ENCODE measurements at places on chromosomes 7 and 10.

GRCh38 chr10:33722067-33722466, 387.6 kb upstream of the NRP1 start:
- no peak for DNase-seq

DNA sequence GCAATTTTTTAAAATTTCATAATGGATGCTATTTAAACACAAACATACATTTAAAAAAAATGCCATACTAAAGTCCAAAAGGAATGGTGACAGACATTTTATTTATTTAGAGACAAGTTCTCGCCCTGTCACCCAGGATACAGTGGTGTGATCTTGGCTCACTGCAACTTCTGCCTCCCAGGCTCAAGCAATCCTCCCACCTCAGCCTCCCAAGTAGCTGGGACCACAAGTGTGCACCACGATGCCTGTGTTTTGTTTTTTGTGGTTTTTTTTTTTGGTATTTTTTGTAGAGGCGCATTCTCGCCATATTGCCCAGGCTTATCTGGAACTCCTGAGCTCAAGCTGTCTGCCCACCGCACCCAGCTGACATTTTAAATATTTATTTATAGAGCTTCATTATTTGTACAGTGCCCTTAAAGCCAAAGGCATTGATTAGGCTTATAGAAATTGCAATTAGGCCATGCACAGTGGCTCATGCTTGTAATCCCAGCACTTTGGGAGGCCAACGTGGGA, 703.5 kb downstream of the AUTS2 start:
- DNase-seq: no peak

- no peak for DNase-seq
Observed at GRCh38 chr10:78914502-78915189, 154.1 kb upstream of the ZMIZ1 start.

DNA sequence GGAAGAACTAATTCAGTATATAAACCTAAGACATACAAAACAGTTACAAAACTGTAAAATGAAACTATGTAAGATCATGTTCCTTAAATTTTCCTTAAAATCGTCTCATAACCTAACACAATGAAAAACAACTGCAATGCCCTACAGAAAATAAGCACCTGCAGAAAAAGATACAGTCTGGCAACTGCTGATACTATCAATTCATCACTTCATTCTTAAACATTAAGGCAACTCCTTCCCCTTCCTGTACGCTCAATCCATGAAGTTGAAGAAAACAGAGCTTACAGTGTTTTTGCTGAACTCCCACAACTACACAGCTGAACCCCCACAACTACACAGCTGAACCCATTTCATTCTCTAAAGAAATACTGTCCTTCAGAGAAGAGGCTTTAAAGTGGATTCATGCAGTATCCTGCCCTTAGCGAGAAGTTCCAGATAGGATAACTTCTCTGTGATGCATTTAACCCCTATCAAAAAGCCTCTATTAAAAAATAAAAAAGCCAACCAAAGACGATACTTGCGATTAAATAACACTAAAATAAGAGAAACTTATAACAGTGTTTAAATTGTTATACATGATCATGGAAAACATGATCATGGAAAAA, 50.0 kb downstream of the JMJD1C start:
- no peak for DNase-seq

DNA sequence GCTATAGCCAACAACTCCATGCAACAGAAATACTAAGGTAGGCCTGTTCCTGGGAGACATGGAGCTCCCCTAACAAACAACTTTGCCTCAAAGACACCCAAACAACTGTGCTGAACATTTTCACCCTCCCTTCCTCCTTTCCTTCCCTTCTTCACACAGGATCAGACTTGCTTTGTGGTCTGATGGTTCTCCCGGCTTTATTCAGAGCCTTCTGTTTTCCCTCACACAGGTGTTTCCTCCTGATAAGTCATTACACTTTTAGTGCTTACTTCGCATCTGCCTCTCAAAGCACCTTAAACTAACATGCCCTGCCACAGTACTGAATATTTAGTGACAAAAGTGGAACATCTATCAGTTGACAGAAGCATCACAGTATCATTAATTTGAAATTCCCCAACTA, 56.3 kb upstream of the YAE1 start:
- no peak for DNase-seq

DNA sequence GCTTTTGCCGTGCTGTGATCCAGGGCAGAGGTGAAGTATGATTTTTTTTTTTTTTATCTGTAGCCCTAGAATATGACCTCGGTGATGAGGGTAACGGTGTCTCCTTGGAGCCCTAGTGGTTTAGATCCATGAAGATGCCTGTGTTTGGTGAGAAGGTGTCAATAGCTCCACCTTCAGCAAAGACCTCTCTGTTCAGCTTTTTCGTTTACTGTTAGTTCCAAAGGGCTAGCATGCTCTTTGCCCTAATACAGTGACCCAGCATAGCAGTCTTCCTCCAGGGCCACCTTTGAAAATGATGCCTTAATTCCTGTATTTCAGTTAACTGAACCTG, 746 bp upstream of the MRPS16 start:
- no peak for DNase-seq

DNA sequence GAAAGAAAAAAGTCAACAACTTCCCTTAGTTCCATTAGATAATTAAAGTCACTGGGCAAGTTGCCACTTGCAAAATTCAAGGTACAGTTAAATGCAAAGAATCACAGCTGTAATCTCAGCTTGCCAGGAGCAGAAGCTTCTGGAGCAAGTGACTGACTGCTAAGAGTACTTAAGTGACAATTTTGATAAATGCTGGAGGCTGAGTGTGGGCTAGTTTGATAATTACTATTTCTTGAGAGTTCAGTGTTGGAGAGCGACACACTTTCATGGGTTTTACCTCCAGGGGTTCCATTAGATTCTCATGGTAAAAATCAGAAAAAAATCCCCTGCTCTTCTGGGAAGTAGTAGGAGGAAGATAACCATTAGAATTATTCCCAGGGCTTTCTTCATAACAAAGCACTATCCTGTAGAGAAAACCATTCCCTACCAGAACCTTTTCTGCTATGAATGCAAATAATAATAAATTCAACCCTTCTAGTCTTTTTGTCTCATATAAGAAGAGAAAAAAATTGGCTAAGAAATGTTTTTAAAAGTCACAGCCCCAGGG, 486.3 kb downstream of the POM121L12 start:
- no peak for DNase-seq

DNA sequence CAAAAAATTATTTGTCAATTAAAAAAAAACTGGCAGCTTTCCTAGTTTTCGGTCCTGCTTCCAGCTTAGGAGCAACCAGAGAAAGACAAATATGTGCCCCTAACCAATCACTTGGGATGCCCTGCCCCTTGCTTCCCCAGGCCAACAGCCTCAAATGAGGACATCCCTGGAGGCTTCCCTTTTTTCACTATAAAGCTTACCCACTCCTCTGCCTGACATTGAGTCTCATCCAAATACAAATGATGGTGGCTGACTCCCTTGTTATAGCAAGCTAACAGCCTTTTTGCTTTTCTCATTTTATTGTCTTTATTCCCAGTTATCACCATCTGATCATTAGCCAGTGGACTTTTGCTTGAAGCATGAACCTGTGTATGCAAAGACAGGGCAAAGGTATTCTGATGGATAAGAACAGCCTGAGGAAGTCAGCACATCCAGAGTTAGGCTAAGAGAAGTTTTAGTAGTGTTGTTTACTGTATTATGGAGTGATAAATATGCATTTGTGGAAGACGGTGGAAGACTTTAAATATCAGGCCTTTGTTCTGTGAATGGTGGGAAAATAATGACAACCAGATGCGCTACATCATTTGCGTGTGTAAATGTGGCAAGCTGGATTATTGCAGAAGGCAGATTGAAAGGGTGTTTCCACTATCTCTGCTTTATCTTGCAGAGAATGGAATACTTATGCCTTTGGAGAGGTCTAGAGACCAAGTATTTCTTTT, 1.7 kb upstream of the CCM2 start:
- no peak for DNase-seq

- DNase-seq: no peak
Observed at GRCh38 chr7:123557016-123557397, 611 bp downstream of the NDUFA5 start.

- no peak for DNase-seq
Observed at GRCh38 chr10:1581189-1581588, 156.1 kb downstream of the ADARB2 start.

GRCh38 chr10:95761939-95762492, 6.1 kb downstream of the ENTPD1 start:
- DNase-seq: no peak

- no peak for DNase-seq
Observed at GRCh38 chr10:129277084-129277483, 190.0 kb upstream of the MGMT start.

DNA sequence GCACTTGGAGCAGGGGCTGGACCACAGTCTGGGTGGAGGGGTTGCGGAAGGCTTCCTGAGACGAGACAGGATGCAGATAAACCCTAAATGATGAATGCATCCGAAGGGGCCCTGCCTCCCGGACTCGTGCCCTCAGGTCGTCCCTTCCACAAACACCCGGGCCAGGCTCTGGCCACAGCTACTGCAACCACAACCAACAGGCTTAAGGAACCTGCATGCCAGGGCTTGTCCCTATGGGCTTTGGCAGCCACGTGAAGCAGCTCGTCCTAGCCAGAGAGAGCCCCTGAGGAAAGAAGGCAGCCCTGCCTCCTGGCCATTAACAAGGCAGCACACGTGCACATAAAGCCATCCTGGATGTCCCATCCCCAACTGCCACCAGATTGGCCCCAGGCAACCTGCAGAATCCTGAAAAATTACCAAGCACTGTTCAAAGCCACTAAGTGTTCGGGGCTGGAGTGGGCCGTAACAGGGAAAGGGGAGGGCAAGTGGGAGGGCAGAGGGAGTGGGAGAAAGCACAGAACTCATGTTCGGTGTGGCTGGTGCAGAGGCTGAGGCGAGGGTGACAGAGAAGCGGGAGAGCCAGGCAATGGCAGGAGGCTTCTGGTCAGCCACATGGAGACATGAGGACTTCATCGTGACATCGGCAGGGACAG, 62.7 kb downstream of the MAD1L1 start:
- DNase-seq: no peak

- DNase-seq: no peak
Observed at GRCh38 chr7:20152511-20152910, 64.7 kb downstream of the MACC1 start.

- DNase-seq: peak; percentile 15
Observed at GRCh38 chr7:14691597-14692203, 210.9 kb downstream of the DGKB start.

GRCh38 chr10:46560381-46560780, 3.9 kb upstream of the GPRIN2 start:
- DNase-seq: peak; percentile 46

GRCh38 chr10:104546756-104547155, 94.3 kb upstream of the SORCS3 start:
- no peak for DNase-seq

DNA sequence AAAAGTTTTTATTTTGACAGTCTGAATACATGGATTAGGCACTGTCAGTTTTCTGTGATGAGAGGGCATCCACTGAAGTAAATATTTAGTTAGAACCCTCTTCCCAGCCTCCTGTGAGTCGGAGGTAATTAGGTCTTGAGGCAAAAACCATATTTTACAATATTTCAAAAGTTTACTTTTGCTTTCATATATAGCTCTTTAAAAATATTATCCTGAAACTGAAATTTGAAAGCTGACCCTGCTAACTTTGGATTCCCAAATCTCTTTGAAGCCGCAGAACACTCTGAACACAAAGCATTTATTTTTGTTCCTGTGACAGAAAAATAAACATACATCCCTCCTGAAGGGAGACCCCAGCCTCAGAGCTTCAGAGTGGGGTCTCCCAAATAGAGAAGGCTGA, 317.4 kb downstream of the KIF20B start:
- no peak for DNase-seq

DNA sequence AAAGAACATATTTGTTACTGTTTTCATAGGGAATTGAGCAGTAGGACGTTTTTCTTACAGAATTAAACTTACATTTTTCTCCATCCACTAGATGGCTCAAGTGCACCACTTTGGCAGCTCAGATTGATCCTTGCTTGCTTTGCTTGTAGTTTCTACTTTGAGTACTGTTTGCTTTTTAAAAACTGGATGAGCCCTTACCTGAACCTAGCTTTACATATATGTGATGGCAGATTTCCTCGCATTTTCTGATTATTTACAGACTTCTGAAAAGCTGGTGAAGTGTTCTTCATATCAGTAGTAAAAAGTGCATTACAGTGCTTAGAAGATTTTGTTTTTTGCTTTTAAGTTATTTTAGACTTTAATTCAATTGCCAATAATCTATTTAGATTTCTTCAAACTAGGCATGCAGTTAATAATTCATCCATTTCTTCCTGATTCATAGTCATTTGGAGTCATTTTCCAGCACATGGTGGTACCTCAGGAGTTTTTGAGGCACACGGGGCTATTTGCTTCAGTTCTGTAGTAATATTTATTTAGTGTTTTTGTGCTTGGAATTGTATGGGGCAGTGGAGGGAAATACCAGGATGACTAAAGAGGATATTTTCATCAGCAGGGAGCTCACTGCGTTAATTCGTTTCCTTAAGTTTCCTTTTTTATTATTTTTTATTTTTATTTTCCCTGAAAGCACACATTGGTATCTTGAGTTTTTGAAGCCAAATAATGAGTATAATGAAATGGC, 57.3 kb downstream of the MAPK8 start:
- no peak for DNase-seq

- no peak for DNase-seq
Observed at GRCh38 chr10:676178-676577, 13.3 kb downstream of the DIP2C start.

DNA sequence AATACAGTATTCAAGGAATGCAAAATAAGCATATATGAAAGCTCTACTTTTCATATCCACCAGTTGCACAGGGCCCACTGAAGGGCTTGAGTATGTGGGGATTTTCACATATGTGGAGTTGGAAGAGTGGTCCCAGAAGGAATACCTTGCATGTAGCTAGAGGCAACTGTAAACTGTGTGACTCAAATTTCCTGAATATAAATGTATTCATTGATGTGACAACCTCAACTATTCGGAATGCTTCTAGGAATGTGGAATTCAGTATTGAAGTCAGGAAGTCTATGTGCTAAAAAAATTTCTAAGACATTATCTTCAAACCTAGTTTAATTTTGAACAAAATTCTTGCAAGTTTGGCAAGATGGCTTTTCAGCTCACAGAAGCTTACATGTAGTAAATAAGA, 695.5 kb upstream of the SEMA3D start:
- no peak for DNase-seq

- no peak for DNase-seq
Observed at GRCh38 chr7:77550586-77550985, 13.5 kb downstream of the PTPN12 start.

- no peak for DNase-seq
Observed at GRCh38 chr7:69285854-69286253, 312.4 kb upstream of the AUTS2 start.

DNA sequence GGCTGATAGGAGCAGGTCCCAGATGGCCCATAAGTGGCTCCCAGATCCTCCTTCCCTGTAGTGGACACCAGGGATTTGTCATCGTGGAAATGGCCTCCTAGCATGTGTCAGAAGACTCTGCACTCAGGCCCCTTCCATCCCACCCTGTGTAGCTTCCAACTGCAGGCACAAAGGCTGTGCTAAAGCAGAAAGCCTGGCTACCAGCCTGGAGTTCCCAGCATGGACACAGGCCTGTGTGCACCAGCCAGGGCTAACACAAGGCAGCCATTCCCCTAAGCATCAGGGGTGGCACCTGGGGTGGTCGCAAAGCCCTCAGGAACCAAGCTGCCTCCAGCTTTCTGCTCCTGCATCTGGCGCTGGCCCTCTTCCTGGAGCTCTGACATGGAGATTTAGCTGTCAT, 4.5 kb upstream of the CAMK2B start:
- no peak for DNase-seq

GRCh38 chr10:34808801-34809745, 6.0 kb downstream of the PARD3 start:
- peak; percentile 70 for DNase-seq

- no peak for DNase-seq
Observed at GRCh38 chr7:45661302-45661995, 87.3 kb downstream of the ADCY1 start.

- no peak for DNase-seq
Observed at GRCh38 chr7:110621289-110621688, 469.6 kb upstream of the LRRN3 start.
